ENCODE measurements at places on chromosomes 16 and 17.
A peak's percentile ranks its signal among the peaks of the same experiment; 100 is the strongest.

DNA sequence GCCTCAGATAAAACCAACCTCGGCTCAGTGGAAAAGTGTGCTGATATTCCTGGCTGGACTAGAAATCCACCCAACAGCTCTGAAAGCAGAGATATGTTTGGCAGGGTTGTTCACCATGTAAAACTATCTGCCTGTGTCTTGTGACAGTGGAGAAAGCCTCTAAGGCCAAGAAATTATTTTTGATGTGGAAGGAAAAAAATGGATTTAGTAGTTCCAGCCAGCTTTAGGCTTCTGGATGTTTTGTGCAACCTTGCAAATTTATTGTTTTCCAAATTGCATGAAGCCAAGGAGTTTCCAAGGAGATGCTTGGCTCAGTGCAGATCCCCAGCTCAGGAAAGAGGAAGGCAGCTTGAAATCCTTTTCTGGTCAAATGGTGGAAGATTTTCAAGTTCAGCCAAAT, 31.6 kb downstream of the TEKT5 start:
- DNase-seq: no peak

DNA sequence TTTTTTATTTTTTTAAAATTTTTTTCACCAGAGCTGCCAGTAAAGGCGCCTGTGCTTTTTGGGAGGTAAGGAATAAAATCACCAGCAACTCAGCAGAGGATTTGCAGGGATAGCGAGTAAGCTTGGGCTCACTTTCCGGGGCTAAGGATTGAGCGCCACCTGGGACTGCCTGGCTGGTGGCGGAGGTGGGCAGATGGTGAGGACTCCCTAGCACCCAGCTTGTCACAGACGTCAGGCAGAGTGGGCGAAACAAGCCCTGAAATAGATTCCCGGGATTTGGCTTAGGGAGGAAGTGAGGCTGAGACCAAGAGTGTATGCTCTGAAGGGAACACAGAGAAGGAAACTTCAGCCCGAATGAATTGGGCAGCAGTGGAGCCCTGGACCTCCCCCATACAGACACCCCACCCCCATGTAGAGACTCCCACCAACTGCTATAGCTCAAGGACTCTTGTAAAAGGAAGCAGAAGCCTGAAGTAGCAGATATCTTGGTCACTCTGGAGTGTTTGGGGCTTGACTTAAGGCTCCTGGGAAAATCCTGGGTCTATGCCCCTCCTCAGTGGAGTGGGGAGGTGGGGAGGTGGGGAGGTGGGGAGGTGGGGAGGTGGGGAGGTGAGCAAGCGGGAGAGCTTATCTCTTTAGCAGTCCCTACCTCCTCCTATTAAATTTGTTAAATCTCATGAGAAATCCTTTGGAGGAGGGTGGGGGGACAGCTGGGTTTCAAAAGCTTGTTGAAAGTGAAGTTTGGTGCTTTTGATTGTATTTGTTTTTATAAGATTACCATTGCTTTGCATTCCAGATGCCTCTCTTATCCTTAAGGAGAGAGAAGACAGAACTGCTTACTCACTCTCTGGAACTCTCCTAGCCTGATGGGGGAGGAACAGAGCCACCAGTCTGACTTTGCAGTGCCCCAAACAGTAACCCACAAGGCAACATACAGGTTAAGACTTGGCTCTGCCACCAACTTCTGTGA, 8.2 kb downstream of the ARL4D start:
- DNase-seq: no peak

DNA sequence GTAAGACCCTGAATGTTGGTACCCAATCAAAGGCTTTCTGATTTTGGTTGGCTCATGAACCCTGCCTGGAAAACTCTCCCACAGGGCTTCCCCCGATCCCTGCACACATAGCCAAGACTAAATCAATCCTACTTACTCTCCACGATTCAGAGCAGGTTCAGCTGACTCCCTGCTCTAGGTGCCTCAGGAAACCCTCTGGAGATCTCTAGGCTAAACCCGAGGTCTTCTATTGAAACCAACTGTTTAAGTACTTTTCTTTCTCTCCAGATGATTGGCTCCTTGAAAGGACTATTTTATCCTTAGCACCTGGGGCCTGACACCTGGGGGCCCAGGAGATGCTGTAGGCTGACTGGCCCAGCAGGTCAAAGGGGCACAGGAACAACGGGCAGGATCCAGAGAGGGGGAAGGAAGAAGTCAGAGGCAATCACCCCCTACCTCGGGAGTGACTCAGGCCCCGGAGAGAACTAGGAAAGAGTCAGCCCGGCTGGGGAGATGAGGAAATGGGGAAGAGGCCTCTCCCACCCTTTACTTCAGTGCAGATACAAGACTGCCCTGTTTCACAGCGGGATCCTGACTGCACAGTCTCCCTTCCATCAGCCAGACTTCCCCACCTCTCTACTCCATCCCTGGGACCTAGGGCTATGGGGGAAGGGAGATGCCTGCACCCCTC, 2.0 kb downstream of the TBC1D10B start:
- peak; percentile 72 for DNase-seq

DNA sequence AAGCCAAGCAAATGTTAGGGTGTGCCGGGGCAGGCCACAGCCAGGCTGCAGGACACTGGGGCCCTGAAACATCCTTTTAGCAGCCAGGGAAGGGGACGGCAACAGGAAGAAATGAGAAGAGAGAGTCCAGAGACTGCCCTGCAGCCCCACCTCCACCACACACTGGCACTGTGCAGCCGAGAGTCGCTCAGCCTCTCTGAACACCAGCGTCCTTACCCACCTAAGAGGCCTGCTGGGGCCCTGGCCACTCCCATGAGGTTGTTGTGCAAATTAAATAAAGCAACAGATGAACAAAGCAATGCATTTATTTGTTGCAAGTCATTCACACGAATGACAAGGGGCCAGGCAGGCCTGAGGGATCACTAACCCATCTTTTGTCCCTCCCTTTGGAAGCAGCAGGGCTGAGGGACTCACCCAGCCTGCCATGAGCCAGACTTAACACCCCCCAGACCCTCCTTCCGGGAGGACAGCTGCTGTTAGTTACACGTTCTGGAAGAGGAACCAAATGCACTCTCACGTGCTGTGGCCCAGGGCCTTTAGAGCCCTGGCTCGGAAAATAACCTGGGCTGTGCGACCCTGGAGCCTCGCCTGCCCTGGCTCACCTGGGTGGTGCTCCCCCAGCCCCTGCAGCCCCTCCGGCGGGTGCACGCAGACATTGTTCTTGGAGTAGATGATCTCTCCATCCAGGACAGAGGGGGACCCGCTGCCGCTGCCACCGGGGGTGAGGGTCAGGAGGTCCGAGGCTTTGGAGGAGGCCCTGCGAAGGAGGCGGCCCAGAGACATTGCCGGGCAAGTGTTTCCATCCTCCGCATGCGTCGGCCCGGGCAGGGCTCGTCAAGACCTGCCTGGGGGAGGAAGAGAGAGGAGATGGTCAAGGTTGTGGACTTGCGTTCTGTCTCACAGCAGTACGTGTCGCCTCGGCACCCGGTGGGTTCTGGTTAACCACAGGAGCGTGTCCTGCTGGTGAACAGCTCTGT, 22.6 kb downstream of the TBC1D16 start:
- no peak for DNase-seq

GRCh38 chr17:78040440-78041385, 82.2 kb downstream of the TNRC6C start:
- DNase-seq: peak; percentile 77

DNA sequence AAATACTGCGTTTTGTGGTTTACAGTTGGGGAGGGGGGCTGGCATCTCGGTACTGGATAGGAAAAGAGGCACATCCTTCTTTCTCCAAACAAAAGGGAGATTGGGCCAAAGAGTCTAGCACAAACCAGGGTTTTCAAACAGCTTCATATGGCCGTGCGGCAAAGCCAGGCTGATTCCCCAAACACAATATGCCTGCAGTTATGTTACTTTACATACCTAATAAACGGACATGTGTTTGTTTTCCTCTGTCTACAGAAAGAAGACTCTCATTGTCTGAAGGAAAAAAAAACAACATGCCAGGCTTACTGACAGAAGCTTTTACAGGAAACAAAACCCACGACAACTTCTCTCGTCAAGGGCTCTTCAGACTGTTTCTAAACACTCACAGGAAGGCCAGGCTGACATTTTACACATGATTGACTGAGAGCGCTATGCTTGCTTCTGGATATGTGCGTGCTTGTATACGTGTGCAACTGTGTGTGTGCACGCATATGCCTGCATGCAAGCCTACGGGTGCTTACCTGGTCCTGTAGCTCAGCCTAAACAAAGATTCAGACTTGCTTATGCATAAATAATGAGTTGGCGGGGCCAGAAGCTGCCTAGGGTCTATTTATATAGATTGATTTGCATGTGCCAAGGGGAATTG, 461.0 kb upstream of the C16orf82 start:
- no peak for DNase-seq

DNA sequence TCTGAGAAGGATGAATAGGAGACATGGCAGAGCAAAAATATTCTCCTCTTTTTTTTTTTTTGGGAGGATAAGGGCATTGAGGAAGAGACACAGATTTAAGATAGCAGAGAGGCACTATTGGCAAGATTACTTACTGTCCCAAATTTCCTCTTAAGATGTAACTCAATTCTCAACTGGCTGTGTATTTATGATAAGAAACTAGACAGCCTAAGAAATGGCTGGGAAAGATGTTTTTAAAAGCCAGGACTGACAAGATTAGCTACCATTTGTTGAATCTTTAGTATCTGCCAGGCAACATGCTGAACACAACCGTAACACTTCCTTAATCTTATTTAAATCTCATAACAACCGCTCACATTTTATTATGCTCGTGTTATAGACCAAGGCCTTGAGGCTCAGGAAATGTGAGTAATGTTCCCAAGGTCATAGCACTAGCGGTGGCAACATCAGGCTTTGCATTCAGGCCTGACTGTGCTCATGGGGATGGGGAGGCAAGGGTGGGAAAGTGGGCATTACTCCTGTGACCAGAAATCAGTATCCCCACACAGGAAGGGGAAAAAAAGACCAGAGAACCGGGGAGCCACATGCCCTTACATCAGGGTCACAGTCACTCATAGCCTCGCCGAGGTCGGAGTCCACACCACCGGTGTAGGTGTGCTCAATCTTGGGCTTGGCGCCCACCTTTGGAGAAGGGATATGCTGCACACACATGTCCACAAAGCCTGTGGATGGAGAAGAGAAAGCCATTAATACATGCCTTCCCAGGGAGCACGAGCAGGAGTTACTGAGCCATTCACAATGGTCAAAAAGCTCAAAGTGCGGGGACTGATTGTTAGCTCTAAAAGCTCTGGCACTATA, 15.6 kb downstream of the HIGD1B start:
- DNase-seq: no peak

GRCh38 chr17:78124081-78124835, 4.3 kb downstream of the TMC6 start:
- DNase-seq: peak; percentile 88

GRCh38 chr16:65071433-65072311, 50.2 kb downstream of the CDH11 start:
- DNase-seq: no peak

DNA sequence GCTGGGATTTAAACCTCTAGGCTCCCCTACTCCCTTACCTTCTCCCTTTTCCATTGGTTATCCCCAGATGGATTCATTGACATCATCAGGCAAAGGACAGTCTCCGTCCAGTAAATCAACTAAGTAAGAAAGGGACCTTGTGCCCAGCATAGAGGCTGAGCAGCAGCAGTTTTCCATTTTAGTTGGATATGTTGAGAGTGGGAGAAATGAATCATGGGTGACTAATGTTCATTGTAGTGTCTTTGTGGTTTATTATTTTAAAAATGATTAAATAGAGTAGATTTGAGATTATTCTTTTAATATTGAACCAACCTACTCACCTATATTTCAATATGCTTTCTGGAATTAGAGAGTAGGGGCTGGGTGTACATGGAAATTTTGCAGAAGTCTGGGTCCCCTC, 99.4 kb upstream of the CACNG3 start:
- DNase-seq: no peak

DNA sequence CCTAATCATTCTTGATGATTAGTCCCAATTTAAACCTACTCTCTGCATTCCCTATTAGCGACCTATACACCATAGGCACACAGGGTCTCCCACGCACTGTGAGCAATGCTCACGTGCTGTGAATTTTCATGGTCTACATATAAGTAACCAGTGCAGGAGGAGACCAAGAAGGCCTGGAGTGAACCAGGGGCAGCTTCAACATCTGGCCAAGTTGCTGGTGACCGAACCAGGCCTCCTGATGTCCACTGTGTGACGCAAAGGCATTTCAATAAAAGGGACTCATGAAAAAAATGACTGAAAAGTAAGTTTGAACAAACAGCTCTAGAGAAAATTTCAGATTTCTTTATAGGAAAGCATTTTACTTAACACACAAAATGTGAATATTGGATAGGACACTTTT, 107.0 kb downstream of the ZFHX3 start:
- DNase-seq: no peak

DNA sequence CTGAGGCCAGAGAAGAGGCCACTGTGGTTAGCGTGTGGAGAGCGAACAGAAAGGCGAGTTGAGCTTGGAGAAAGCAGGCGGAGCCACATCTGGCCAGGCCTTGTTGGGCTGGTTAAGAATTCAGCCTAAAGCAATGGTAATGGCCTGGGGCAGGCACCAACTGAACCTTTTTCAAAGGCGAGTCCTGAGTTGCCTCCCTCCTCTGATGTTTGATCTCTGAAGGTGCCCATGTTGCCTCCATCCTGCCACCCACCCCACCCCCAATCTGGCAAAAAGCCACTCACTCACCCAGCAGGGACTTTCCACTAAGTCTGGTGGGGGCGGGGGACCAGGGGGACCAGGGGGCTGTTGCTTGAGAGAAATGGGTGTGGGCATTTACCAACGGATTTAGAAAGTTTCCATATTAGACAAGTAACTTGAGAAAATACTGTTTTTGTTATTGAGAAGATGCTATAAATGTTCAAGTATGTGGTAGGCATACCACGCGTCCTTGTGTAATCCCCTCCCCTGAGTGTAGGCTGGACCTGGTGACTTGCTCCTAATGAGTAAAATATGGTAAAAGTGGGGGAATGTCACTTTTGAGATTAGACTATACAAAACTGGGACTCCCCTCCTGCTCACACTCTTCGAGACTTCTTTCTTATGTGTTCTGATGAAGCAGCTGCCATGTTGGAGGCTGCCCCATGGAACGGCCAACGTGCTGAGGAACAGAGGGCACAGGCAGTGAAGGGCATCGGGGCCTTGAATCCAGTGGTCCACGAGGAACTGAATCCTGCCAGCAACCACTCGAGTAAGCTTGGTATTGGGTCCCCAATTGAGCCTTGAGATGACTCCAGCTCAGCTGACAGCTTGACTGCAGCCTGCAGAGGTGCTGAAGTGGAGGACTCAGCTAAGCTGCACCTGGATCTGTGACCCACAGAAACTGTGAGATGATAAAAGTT, 29.9 kb upstream of the TNS4 start:
- no peak for DNase-seq

DNA sequence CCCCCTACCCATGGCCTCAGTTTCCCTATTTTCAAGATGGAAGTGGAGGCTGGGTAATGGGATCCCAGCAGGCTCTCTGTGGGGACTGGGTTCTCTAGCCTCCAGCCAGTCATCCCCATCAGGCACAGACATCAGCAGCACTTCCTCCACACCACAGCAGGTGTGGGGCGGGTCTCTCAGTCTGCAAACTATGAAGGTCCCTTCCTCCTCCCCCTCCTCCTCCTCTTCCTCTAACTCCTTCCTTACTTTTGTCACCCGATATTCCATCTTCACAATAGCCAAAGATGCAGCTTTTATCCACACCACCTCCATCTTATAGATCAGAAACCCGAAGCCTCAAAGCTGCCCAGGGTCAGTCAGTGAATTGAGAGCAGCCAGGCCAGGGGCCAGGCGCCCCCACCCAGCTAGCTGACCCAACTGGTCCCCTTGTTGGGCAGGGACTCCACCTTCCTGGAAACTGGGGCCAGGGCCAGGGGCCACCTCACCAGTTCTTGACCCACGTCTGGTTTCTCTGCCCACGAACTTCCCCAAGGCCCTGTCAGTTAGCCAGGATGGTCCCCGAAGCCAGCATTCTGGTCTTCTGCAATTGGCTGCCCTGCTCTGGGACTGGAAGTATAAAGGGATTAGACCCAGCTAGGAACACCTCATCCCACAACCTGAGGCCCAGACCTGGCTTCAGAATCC, 2.5 kb downstream of the FAM83G start:
- DNase-seq: no peak
